ENCODE measurements at places on chromosomes 12 and 14. TPM values are rescaled to one million over a fixed set of nuclear protein-coding genes. Genes with fewer than 3 reads are reported as not detected.
A peak's percentile ranks its signal among the peaks of the same experiment; 100 is the strongest.

DNA sequence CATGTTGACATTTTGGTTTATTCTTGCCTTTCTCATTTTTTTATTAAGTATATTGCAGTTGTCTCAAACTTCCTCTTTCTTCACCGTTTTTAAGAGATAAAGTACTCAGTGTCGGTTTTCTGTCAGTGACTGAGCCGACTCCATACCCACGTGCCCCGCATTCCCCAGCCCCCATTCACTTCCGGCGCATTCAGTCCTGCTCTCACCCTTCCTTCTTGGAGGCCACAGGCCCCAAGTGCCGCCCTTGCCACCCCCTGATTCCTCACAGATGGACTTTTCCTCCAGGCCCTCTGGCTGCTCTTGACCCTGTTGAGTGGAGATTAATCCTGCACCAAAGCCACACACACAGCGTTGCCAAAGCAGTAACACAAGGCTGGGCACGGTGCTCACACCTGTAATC, 19.1 kb upstream of the DNAH10 start:
- no peak for DNase-seq
- H3K27ac ChIP-seq: peak overlapping the region; percentile 68
- H3K36me3 ChIP-seq: peaks cover 82% of the 10 kb centered on the region
- no peaks in the 10 kb centered on the region for H3K27me3 ChIP-seq
- H3K4me1 ChIP-seq: no peaks in the 10 kb centered on the region

- H3K27ac ChIP-seq: no peak overlapping the region
- peaks cover 7% of the 10 kb centered on the region for H3K36me3 ChIP-seq
- no peak for DNase-seq
- no peaks in the 10 kb centered on the region for H3K4me1 ChIP-seq
- no peaks in the 10 kb centered on the region for H3K27me3 ChIP-seq
These were observed 115.9 kb downstream of the DERA start for GRCh38 chr12:16027002-16027401.

DNA sequence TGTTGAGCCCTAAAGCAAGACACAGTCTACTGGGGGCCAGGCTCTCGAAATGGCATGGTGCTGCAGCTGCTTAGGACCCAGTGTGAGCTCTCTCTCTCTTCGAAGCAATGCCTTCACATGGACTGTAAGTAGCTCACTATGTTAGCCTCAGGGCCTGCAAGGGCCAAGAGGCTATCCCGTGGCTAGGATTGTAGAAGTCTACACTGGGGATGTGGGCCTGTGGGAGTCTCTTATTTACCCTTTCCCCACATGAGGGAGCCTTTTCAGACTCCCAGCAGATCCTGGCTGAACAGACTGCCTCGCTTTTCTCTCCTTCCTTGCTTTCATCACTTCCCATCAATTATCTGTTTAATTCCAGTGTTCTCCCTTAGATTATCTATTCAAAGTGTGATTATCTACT, 101.4 kb downstream of the GPR65 start:
- no peak overlapping the region for H3K27ac ChIP-seq
- no peaks in the 10 kb centered on the region for H3K36me3 ChIP-seq
- H3K27me3 ChIP-seq: no peaks in the 10 kb centered on the region
- no peak for DNase-seq
- no peaks in the 10 kb centered on the region for H3K4me1 ChIP-seq

DNA sequence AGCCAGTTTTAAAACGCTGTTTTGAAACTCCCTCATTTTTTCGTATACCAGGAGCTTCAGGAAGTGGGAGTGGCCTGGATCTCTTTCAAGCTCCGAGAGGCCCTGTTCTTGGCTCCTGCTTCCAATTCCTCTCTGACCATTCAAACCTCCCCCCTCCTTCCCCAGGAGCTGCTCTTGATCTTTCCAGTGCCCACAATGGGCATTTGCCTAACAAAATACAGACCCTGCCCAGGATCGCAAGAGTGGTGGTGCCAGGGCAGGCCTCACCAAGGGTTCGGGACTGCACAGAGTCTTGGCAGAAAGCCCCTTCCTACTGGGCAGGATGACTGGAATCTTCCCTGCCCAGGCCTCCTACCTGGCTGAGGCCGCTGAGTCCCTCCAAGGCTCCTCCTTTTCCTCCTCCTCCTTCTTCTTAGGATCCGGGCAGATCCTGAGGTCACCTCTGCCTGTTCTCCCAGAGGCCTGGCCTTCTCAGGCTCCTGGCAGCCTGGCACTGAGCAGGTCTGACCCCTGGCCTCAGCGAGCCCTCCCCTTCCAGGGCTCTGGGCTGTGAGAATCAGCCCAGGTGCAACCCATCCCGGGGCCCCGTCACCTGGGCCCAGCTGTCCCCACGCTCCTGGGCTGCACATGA, 46.9 kb upstream of the NOS1 start:
- no peaks in the 10 kb centered on the region for H3K27me3 ChIP-seq
- no peaks in the 10 kb centered on the region for H3K4me1 ChIP-seq
- no peak overlapping the region for H3K4me3 ChIP-seq
- H3K36me3 ChIP-seq: no peaks in the 10 kb centered on the region
- DNase-seq: peak; percentile 84

GRCh38 chr12:67413577-67413976, 144.4 kb downstream of the CAND1 start:
- H3K36me3 ChIP-seq: no peaks in the 10 kb centered on the region
- no peak overlapping the region for H3K27ac ChIP-seq
- peaks cover 13% of the 10 kb centered on the region for H3K4me1 ChIP-seq
- peak; percentile 65 for DNase-seq

DNA sequence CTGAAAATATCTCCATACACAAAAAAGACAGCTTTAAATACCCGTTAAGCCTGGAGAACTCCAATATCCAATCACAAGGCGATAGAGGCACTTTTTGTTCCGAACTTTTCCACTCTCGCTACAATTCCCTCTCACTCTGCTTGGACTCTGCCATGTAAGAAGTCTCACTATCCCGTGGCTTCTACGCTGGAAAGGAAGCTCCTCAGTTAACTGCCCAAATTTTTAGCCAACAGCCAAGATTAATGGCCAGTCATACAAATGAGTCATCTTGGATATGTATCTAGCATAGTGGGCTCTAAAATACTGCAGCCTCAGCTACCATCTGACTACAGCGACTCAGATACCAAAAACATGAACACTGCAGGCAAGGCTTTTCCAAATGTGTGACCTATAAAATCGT, 45.5 kb upstream of the RERGL start:
- H3K36me3 ChIP-seq: no peaks in the 10 kb centered on the region
- peaks cover 21% of the 10 kb centered on the region for H3K4me1 ChIP-seq
- DNase-seq: no peak
- no peak overlapping the region for H3K27ac ChIP-seq
- H3K27me3 ChIP-seq: no peaks in the 10 kb centered on the region
- no peak overlapping the region for H3K4me3 ChIP-seq

- peaks cover 47% of the 10 kb centered on the region for H3K27me3 ChIP-seq
- no peak overlapping the region for H3K4me3 ChIP-seq
- H3K27ac ChIP-seq: no peak overlapping the region
These were observed 119.7 kb upstream of the PARP11 start for GRCh38 chr12:3992945-3993344.

DNA sequence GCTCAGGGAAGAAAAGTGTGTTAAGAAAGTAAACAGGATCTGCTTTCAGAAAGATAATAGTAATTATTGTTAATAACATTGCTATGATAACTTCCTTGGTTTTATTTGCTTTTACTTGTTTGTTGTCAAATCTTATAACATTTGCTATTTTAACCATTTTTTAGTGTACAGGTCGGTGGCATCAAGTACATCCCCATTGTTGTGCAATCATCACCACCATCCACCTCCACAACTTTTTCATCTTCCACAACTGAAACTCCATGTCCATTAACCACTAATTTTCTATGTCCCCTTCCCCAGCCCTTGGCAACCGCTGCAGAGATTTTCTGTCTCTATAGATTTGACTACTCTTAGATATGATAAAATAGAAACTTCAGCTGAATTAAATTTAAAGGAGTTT, 22.7 kb upstream of the NUAK1 start:
- no peak overlapping the region for H3K27ac ChIP-seq
- no peak for DNase-seq

GRCh38 chr12:52358575-52359350, 8.5 kb downstream of the KRT85 start:
- no peak overlapping the region for H3K27ac ChIP-seq
- H3K27me3 ChIP-seq: peaks cover 14% of the 10 kb centered on the region
- H3K4me1 ChIP-seq: no peaks in the 10 kb centered on the region

DNA sequence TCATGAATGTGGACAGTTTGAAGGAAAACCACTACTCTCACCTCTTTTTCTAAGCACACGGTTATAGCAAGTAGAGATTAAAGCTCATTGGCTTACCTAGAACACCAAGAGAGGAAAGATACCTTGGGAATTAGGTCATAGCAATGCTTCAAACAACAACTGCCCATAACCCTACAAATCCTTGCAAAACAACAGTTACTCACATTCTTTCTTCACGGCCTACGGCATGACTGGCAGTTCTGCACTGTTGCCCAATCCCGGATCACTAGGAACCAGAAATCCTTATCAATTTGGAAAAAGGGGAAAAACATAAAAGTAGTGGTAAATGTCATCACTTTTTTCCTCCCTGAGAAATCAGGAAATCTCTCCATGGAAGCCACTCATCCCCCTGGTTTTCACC, 9.6 kb upstream of the ISM2 start:
- DNase-seq: peak; percentile 78
- peaks cover 23% of the 10 kb centered on the region for H3K36me3 ChIP-seq
- peaks cover 19% of the 10 kb centered on the region for H3K4me1 ChIP-seq
- H3K27ac ChIP-seq: peak overlapping the region; percentile 57

DNA sequence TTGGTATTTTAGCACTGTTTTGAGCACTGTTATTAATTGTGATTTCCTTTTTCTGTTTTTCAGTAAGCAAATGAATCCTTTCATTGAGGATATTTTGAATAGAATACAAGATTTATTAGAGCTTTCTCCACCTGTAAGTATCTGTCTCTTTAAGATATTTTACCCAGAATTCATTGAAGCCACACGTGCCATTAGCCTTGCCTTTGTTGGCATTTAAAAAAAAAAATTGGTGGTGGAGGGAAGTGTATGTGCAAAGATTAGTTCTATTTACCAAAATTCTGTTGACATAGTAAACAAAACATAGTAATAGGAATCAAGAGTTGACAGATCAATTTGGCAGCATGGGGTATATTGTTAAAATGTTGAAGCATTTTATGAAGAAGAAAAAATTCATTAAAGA, 23.8 kb downstream of the XPOT start:
- DNase-seq: no peak
- no peaks in the 10 kb centered on the region for H3K4me1 ChIP-seq
- peaks cover 98% of the 10 kb centered on the region for H3K36me3 ChIP-seq

GRCh38 chr12:89211456-89211855, 140.8 kb downstream of the DUSP6 start:
- H3K4me3 ChIP-seq: no peak overlapping the region
- peaks cover 52% of the 10 kb centered on the region for H3K4me1 ChIP-seq
- DNase-seq: peak; percentile 36
- H3K27me3 ChIP-seq: no peaks in the 10 kb centered on the region

DNA sequence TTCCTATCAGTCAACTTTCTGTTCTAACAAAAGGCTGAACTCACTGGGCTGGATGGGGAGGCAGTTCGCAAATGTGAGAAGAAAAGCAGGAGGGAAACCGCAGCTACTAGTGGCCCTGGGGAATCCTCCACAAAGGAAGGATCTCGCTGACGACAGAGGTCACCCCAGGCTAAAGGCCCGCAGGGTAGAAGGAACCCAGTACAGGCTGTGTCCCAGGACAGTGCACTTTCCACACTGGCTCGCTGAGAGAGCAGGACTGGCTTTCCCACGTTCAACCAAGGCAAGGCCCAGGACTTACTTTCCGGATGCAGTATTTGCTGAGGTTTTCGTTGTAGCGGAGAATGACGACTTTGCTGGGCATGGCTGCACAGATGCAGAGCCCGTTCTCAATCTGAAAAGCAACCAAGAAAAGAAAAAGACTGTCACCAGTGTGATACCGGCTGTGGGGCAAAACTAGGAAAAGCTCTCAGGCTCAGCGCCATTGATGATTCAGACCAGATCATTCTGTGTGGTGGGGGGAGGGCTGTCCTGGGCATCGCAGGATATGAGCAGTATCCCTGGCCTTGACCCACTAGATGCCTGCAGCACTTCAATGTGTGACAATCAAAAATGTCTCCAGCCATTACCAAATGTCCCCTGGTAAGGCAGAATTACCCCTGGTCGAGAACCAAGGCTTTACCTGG, 36.3 kb downstream of the PRKAB1 start:
- no peaks in the 10 kb centered on the region for H3K27me3 ChIP-seq
- H3K4me1 ChIP-seq: no peaks in the 10 kb centered on the region
- no peak overlapping the region for H3K4me3 ChIP-seq
- peaks cover 9% of the 10 kb centered on the region for H3K36me3 ChIP-seq
- peak; percentile 23 for DNase-seq

- H3K27me3 ChIP-seq: no peaks in the 10 kb centered on the region
- no peak overlapping the region for H3K4me3 ChIP-seq
- H3K4me1 ChIP-seq: peaks cover 18% of the 10 kb centered on the region
- no peak overlapping the region for H3K27ac ChIP-seq
These were observed 41.6 kb downstream of the RCOR1 start for GRCh38 chr14:102633906-102634595.

DNA sequence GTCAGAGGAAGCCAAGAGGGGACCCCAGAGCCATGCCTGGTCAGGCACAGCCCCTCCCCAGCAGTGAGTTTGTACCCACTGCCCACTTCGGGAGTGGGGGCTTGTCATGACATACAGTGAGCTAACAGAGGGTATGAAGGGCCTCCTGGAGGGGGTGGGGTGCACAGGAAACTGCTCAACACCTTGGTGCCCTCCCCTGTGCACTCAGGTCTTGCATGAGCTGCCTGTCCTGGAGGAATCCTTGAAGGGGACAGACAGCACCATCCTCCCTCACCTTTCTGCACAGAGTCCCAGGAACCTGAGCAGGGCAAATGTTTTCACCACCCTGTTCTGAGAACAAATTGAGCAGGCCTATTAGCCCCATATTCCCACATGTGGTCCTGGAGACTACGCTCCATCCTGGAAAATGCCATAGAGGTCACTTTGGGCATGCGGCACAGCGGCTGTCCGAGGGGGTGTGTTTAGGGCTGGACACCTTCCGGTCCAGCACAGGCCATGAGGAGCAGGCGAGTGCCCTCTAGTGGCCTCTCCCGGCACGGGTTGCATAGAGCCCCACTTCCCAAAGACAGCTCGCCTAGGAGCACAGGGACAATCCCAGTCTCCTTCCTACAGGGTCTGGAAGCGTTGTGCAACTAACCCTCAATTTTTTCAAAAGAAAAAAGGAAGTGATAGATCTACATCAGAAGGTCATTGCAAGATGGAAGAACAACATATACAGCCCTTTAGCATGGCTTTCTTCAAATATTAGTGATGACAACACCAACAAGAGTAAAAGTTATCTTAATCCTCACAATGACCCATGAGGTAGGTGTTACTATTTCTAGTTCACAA, 31.9 kb upstream of the ZFP36L1 start:
- H3K27me3 ChIP-seq: no peaks in the 10 kb centered on the region
- no peaks in the 10 kb centered on the region for H3K36me3 ChIP-seq
- no peak overlapping the region for H3K4me3 ChIP-seq
- peaks cover 8% of the 10 kb centered on the region for H3K4me1 ChIP-seq
- H3K27ac ChIP-seq: no peak overlapping the region

- peaks cover 21% of the 10 kb centered on the region for H3K4me1 ChIP-seq
- H3K36me3 ChIP-seq: peaks cover 46% of the 10 kb centered on the region
- no peak overlapping the region for H3K4me3 ChIP-seq
- H3K27me3 ChIP-seq: no peaks in the 10 kb centered on the region
- no peak overlapping the region for H3K27ac ChIP-seq
- no peak for DNase-seq
These were observed 32.0 kb downstream of the SSH1 start for GRCh38 chr12:108825201-108825950.

The PRB2 gene
- total RNA-seq: not detected

The EIF2S3B gene
- total RNA-seq: 9.3 TPM

The C1R gene
- total RNA-seq: 16.7 TPM

The PPP4R4 gene
- total RNA-seq: 0.66 TPM

The BRMS1L gene
- 10.8 TPM for total RNA-seq

The KRT75 gene
- total RNA-seq: not detected

The IFI27L1 gene
- total RNA-seq: 20.2 TPM

The ITGA5 gene
- total RNA-seq: 110 TPM

The SOX5 gene
- 0.98 TPM for total RNA-seq

The KRT74 gene
- total RNA-seq: not detected
